ENCODE measurements at places on chromosomes 4 and X. TPM values are rescaled to one million over a fixed set of nuclear protein-coding genes. Genes with fewer than 3 reads are reported as not detected.

- no peak for DNase-seq
Measured at GRCh38 chr4:165382640-165383039, 3.8 kb downstream of the CPE start.

GRCh38 chr4:2714918-2715317, 41.2 kb downstream of the TNIP2 start:
- DNase-seq, result no peak

- DNase-seq, result no peak
Measured at GRCh38 chr4:52256522-52256921, 205.4 kb downstream of the SPATA18 start.

GRCh38 chrX:107168257-107168656, 38.0 kb downstream of the NUP62CL start:
- DNase-seq, result no peak

- no peak for DNase-seq
Measured at GRCh38 chr4:31338000-31338399, 617.8 kb downstream of the PCDH7 start.

- no peak for DNase-seq
Measured at GRCh38 chrX:71454222-71454621, 78.7 kb upstream of the OGT start.

DNA sequence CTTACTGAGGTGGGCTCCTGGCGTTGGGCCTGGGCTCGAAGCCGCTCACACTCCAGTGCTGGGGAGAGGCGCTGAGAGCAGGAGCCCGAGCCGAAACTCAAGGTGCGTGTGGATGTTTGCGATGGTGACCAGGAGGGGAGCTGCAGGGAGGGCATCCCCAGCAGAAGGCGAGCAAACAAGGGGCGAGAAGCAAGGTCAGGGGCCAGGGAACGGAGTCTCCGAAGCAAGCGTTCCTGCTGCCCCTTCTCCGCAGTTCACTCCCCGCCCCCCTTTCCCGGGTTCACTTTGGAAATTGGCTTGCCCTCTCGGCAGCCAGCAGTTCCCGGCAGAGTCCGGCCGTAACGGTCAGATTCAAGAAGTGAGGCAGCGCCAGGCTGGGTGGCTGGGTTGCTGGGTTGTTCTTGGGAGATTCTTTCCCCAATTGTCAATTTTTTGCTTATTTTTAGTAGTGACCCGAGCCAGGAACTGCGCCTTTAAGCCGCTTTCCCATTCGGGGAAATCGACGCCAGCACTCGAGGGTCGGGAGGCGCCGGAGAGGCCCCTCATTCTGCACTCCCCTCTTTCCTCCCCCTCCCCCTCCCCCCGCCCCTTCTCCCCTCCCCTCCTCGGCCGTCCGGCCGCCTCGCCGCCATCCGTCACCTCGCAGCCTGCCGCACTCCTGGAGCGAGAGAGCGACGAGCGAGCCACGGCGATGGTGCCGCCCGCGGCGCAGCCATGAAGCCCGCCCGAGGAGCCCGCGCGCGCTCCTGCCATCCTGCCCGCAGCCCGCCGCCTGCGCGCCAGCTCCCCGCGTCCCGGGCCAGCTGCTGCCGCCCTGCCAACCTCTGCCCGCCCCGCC, at the start of gene FRMPD3:
Gene FRMPD3 (plus strand): TSS at position 655 of the 838 bp plus-strand sequence. CDS start 76,937 bp downstream, outside the sequence.
- peak; percentile 81 for DNase-seq

DNA sequence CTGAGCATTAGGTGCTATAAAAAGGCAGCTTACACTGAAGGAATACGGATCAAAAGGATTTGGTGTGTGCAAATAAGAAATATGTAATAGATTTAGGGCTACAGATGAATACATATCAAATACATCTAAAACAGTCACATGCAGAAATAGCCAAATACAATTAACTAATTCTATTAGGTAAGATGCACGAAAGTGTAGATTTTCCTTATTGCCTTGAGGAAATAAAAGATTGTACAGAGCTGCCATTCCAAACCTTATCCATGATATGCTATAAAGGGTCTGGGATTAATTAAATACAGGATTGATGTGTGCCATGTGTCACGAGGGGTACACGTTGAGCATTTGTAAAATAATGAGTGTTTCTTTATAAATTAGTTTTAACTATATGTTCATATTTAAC, 107.0 kb upstream of the ELOVL6 start:
- no peak for DNase-seq

- DNase-seq, result no peak
Measured at GRCh38 chr4:81314897-81315470, 100.0 kb upstream of the PRKG2 start.

- DNase-seq, result no peak
Measured at GRCh38 chrX:24498181-24498580, 33.1 kb downstream of the PDK3 start.

- no peak for DNase-seq
Measured at GRCh38 chr4:54281054-54281766, 52.1 kb downstream of the PDGFRA start.

DNA sequence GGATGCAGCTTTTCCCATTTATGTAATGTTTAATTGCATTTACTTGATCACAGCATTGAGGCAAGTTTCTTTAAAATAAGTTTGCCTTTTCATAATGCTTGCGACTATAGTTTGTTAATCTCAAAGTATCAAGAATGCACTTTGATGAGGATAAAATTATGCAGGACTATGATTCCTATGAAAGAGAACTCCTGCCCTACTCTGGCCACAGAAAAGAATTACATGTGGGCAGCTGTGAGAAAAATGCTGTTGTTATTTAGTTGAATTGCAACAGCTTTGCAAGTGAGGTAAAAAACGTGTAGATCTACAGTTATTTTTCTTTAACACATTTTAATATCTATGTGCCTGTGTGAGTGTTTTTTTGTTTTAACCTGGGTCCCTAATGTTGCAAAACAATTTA, 12.5 kb upstream of the OSTC start:
- DNase-seq, result no peak

- DNase-seq, result peak; percentile 88
Measured at GRCh38 chrX:97639526-97639925, 755.8 kb downstream of the RPA4 start.

- DNase-seq, result no peak
Measured at GRCh38 chr4:67325791-67326190, 219.5 kb downstream of the CENPC start.

DNA sequence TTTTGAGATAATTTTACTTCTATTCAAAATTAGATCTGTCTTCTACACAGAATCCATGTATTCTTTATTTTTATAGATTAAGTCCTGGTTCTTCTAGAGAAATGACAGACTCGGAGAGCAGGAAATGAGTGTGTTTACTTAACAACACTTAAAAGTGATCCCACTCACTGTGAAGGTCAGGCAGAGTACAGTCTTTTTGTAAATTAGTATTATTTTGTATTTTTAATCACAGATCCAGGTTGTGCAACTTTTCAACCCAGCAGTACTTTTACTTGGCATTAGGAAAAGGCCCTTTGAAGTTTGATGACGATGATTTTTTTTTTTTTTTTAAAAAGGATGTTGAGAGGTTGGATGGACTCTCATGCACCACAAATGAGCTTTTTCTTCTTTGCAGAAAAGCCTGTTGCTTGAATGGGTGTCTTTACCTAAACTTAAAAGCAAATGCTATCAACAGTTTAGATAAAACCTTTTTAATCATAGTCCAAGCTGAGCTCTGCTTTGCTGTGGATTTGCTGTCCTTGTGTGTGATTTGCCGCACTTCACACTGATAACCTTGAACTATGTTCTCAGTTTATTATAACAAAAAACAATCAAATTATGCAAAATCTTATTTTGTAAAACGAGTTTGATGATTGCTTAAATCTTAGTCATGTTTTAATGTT, 114.1 kb downstream of the MXRA5 start:
- DNase-seq, result no peak

- no peak for DNase-seq
Measured at GRCh38 chrX:149641432-149641831, 9.8 kb upstream of the TMEM185A start.

GRCh38 chr4:14693728-14694127, 308.6 kb upstream of the CPEB2 start:
- no peak for DNase-seq

GRCh38 chrX:17038681-17039161, 92.3 kb downstream of the REPS2 start:
- DNase-seq, result no peak

DNA sequence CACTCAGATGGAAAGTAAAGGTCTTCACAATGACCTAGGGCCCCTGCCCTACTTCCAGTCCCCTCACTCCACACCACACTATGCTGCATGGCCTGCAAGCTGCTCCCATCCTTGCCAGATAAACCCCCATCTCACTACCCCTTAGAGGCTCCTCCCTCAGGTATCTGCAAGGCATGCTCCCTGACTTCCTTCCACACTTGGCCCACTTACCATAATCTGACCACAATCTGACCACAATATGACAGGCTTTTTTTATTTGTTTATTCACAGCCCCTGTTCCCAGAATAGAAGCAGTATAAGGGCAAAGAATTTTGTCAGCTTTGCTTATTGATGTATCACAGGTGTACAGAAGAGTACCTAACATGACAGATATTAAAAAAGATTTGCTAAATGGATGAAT, 124.7 kb downstream of the CAMK2D start:
- no peak for DNase-seq

- no peak for DNase-seq
Measured at GRCh38 chr4:121150486-121150885, 13.6 kb downstream of the TNIP3 start.

DNA sequence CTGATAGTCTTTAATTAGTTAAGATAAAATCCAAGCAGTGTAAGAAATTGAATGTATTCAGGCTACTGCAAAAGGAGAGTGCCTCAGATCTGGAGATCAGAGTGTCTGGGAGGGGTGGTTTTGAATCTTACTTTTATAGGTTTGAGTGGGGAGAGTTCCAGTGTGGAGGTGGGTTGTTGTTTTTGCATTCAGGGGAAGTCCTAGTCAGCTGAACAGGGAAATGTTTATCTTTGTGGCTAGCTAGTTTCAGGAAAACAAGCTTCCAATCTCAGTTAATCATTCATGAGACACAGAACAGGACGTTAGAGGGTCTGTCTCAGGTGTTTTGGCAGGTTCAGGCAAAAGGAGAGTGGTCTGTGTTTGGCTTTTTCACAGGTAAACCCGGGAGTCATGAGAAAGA, 26.0 kb downstream of the ZNF81 start:
- DNase-seq, result no peak

DNA sequence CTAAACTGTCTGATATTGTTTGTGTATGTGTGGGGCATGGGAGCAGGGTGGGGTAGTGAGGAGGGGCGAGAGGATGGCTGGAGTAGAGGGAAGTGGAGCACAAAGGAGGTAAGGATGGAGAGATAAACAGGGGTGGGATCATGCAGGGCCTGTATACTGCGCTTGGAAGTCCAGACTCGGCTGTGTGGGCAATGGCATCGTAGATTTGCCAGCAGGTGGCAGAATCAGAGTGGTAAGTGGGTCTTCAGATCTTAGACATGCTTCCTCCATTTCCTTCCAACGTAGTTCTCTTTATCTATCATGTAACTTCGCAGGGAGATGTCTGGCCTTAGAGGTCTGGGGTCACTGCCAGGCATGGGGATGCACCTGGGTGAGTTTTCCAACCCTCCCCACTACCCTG, 155.5 kb downstream of the PDGFRA start:
- DNase-seq, result no peak

DNA sequence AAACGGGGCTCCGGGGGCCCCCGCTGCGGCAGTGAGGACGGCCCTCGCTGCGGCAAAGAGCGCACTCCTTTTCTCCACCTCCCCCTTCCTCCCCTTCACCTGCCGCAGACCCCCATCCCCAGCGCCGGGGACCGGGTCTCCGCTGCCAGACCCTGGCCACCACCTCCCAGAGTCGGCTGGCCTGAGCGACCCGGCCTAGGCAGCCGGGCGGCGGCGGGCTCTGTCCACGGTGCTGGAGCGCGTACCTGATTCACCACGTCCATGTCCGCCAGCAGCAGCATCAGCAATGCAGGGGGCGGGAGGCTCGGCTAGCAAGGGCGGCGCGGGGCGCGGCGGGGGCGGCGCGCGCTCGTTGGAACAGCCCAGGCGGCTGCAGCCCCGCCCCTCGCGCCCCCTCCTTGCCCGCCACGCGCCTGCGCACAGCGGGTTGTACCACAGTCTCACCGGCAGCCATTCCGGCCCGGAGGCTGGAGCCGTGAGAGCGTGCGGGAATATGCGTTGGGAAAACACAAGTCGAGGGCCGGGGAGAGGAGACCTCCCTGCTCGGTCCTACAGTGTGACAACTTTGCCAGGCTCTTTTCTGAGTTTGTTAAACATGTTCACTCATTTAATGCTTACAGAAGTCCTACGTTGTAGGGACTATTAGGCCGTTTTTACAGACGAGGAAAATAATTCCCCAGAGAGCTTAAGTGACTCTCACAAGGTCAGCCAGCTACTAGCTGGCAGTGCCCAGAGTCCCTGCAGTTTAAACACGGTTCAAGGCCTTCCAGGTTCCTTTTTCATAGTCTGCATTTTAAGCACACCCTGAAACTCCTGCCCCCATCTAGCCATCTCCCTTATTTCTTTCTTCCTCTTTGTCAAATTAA, at the start of gene SYP:
Gene SYP (minus strand): TSS at position 288 of the 866 bp plus-strand sequence. CDS start 7 bp downstream, at position 281.
- DNase-seq, result peak; percentile 94

DNA sequence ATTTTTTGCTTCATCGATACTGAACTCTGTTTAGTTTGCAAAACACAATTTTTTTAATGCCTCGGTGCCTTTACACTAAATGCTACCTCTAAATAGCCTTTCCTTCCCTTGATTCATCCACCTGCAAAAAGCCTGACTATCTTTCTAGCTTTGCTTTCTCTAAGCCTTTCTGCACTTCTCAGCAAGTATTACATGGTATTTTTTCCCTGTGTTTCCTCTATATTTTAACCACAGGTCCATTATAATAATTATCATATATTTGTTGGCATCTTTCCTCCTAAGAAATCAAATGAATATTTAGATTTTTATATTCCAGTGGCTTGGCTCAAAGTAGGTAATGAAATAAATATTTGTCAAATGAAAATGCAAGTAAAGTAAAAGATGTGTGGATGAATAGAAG, 196.2 kb downstream of the ARHGAP24 start:
- DNase-seq, result no peak

DNA sequence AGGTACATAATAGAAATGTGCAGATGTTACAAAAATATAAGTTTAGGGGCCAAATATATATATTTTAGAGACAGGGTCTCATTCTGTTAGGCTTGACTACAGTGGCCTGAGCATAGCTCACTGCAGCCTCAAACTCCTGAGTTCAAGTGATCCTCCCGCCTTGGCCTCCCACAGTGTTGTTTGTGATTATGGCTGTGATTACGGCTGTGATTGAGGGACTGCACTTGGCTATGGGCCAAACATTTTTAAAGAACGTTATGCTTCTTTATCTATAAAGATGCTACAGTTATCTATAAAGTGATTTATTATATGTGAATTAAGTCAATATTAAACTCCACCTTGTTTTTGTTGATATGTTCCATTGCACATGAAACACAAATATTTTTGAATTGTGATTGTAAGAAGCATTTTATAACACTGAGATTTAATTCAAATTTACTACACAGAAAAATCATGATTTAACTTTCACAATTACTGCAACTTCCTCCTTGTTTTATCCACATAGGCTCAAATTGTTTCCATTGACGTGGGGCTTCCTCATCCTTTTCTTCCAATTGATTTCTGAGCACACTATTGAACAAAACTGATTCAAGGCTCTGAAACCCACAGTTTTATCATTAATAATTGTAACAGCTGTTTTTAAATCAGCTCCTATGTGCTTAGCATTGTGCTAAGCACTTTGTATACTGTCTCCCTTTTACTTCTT, 68.4 kb upstream of the BMPR1B start:
- no peak for DNase-seq

Gene S100G
- total RNA-seq, result not detected

Gene PSAPL1
- total RNA-seq, result 0.04 TPM

Gene PABPC5
- 3.0 TPM for total RNA-seq

Gene USP17L13
- not detected for total RNA-seq

Gene TCP11X2
- total RNA-seq, result not detected

Gene H2BW2
- total RNA-seq, result not detected

Gene SPANXN4
- not detected for total RNA-seq

Gene CLGN
- total RNA-seq, result 3.2 TPM

Gene XAGE1A
- total RNA-seq, result not detected

Gene PAGE5
- total RNA-seq, result not detected

Gene AWAT2
- total RNA-seq, result not detected

Gene PRDX4
- 267 TPM for total RNA-seq

Data from H9 (cell line).